Stimulated activated CD4-positive, alpha-beta T cell treated with anti-CD3 and anti-CD28 coated beads, Interleukin-4, amount 100 ng/mL, for 1 hour (primary cell): ENCODE measurements at places on chromosomes 3 and 15.

- no peak for DNase-seq
These were observed 13.1 kb upstream of the SCN5A start for GRCh38 chr3:38662544-38662943.

- DNase-seq = no peak
These were observed 90.2 kb downstream of the LINGO1 start for GRCh38 chr15:77542491-77543001.

GRCh38 chr3:102206511-102207031 lies 228.2 kb upstream of the ZPLD1 start:
- no peak for DNase-seq

GRCh38 chr3:177262396-177262795 lies 65.1 kb upstream of the TBL1XR1 start:
- DNase-seq = no peak

DNA sequence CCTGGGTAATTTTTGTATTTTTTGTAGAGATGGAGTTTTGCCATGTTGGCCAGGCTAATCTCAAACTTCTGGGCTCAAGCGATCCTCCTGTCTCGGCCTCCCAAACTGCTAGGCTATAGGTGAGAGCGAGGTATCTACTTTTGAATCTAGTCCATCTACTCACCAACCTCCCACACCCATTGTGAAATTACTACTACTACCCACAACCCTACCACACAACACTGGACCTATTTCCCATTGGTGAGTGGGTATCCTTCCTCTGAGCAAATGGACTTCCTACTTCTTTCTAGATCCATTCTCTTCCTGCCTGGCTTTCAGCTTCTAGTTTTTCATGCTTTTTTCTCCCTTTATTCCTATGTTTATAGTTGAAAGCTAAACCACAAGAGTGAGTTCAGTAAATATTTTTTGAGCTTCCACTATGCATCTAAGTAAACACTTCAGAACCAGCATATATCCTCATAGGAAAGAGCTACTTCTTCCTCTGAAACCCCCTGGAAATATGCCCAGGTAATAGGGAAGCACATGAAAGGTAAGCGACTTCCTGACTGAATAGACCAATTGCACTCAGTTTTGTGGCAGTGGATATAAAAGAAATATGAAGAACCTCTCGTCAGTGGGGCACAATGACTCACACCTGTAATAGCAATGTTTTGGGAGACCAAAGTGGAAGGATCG lies 39.1 kb downstream of the MYO1E start:
- no peak for DNase-seq

DNA sequence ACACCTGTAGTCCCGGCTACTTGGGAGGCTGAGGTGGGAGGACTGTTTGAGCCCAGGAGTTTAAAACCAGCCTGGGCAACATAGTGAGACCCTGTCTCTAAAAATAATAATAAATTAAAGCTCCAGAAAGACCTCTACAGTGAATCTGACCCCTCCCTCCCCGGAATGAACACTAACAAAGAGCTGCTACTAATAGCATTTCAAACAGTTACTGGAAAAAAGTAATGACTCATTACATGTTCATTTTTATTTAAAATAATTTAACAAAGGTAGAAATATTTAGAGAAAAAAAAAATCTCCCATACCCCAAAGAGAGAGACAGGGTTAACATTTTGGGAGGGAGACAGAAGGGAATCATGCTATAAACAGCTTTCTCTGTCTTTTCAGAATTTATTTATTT lies 2.2 kb upstream of the UBA3 start:
- DNase-seq = no peak

- DNase-seq = no peak
These were observed 37.9 kb upstream of the TNFAIP8L3 start for GRCh38 chr15:51132384-51133139.

- DNase-seq = no peak
These were observed 186.5 kb downstream of the FOXP1 start for GRCh38 chr3:71397046-71397445.

DNA sequence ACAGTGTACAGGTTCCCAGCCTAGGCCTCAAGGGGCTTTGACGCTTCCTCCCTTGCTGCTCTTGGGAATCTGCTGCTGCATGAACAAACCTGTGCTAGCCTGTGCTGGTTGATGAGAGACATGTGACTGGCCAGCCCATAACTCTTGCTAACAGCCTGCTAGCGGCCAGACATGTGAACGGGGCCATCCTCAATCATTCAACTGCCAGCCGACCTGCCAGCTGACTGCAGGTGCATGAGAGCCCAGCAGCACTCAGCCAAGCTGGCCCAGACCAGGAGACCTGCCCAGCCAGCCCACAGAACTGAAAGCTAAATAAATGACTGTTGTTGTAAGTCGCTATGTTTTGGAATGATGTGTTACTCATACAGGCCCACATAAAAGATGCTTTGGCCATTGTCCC lies 82.4 kb upstream of the DLG1 start:
- no peak for DNase-seq

- DNase-seq = no peak
These were observed 1.8 kb downstream of the SPTSSB start for GRCh38 chr3:161369531-161369930.

GRCh38 chr3:185280572-185281365 lies 26.9 kb upstream of the EHHADH start:
- DNase-seq = no peak

DNA sequence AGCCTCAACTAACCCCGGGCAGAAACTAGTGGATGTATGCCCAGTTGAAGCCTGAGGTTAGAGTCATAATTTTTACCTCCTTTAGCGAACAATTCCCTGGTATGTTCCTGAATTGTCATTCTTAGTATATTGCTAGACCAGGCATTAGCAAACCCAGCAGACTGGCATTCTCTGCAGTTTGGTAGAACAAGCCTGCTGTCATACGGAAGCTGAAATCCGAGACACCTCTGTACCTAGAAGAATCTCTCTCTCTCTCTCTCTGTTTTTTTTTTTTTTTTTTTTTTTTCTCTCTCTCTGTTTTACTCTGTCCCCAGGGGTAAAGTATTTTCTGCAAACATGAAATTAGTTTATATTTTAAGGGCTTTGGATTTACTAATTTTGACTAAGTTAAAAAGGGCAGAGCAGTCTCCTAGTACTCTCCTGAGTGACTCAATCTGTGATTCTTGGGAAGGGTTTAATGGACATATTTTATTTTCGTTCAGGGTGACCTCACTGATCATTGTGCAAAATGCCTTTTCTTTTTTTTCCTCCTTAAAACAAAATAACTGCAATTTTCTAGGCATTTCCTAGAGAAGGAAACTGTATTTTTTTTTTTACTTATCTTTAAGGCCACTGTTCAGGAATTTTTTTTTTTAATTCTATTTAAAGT lies 133.6 kb upstream of the ICE2 start:
- no peak for DNase-seq

DNA sequence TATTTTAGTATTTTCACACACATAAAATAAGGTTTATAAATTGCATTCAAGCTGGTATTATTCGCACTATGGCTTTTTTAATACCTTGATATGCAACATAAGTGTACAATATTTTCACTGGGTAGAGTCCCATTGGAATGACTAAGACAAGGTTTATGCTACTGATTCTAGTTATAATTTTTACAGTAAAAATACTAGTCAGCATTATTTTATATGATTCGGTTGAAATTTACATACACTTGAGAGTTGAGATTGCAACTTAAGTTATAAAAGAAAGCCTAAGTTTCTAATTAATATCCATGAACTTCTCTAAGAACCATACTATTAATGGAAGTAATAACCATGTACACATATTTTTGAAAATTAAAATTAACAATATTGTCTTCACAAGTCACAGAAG lies 723.9 kb upstream of the NR2F2 start:
- no peak for DNase-seq

- DNase-seq = no peak
These were observed 152.9 kb downstream of the IGF1R start for GRCh38 chr15:98801234-98801561.

- DNase-seq = no peak
These were observed 31.5 kb upstream of the MECOM start for GRCh38 chr3:169695031-169695430.

DNA sequence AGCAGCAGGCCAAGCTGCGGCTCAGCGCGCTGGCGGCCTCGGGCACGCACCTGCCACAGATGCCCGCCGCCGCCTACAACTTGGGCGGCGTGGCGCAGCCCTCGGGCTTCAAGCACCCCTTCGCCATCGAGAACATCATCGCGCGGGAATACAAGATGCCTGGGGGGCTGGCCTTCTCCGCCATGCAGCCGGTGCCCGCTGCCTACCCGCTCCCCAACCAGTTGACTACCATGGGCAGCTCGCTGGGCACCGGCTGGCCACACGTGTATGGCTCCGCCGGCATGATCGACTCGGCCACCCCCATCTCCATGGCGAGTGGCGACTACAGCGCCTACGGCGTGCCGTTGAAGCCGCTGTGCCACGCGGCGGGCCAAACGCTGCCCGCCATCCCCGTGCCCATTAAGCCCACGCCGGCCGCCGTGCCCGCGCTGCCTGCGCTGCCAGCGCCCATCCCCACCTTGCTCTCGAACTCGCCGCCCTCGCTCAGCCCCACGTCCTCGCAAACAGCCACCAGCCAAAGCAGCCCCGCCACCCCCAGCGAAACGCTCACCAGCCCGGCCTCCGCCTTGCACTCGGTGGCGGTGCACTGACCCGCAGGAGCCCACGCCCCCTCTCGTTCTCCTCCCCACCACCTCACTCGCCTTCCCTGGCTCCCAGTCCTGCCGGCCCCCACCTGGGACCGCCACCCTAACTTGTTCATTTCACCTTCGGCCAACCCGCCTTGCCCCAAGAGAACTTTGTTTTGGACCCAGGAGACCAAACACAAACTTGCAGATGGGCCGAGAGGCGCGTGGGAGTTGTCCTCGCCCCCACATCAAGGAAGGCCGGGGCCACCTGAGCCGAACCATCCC lies 1.5 kb downstream of the FOXB1 start:
- no peak for DNase-seq

- no peak for DNase-seq
These were observed 348.2 kb upstream of the GOLIM4 start for GRCh38 chr3:168443965-168444364.

DNA sequence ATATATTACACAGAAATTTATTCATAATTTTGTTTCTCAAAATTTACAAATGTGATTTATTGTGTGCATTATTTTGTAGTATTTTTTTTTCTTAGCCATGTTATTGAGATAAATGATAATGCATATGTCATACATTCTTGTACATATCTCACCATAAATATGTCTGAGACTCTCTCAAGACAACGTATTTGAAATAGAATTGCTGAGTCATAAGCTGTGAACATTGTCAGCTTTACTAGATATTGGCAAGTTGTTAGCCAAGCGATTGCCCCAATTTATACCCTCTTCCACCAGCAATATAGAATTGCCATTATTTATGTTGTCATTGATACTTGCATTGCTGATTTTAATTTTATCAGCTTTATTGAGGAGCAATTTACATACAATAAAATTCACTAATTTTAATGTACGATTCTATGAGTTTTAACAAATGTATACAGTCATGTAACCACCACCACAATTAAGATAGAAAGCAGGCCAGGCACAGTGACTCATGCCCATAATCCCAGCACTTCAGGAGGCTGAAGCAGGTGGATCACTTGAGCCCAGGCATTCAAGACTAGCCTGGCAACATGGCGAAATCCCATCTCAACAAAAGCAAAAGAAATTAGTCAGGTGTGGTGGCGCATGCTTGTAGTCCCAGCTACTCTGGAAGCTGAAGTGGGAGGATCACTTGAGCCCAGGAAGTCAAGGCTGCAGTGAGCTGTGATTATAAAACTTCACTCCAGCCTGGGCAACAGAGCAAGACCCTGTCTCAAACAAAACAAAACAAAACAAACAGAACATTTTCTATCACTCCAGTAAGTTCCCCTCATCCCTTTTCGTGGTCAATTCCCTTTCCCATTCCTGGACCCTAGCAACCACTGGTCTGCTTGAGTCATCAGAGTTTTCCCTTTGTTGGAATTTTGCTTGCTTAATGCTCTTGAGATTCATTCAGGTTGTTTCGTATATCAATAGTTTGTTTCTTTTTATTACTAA lies 373.1 kb downstream of the MFSD1 start:
- no peak for DNase-seq

DNA sequence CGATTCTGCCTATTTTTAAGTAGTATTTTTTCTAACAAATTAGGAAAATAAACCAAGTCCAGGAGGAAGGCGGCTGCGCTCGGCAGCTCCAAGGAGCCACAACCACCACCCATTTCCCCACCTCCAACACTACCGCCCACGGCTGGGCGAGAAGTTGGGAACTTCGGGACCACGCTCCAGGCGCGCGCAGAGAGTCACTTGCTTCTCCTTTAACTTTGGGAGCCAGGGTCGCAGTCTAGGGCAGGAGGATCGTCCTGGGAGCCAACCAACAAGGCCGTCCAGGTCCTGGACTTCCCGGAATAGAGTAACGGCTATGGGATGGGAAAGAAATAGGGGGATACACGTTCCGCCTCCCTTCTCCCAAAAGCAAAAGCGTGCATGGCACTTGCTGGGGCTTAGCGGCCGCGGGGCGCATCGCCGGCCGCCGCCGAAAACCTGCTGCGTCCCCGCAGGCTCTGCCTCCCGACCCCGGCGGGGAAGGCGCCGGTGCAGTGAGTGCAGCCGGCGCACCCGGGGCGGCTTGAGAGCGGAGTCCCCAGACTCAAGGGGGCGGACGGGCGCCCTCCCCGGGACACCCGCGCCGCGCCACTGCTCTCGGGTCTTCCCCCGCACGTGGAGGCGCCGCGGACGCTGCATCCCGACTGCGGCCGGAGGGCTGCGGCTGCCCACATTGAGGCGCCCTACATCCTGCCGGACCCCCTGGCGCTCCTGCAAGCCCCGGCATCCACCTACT lies 699 bp downstream of the MEGF11 start:
- peak; percentile 32 for DNase-seq

DNA sequence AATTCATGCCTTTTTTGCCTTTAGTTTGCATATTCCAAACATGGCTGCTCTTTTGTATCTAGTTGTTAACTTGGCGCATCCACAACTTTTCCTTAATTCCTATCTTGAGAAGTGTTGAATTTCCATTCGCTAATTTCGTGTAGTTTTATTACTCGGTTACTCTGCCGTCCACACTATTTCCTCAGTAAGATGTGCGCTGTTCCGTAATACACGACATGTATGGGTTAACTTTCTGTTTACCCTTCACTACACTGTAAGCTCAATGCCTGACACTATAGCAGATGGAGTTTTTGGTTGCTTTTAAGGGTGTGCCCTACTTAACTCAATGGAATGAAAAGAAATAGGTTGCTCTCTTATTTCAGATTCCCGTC lies 724 bp downstream of the RPSA start:
- DNase-seq = no peak

DNA sequence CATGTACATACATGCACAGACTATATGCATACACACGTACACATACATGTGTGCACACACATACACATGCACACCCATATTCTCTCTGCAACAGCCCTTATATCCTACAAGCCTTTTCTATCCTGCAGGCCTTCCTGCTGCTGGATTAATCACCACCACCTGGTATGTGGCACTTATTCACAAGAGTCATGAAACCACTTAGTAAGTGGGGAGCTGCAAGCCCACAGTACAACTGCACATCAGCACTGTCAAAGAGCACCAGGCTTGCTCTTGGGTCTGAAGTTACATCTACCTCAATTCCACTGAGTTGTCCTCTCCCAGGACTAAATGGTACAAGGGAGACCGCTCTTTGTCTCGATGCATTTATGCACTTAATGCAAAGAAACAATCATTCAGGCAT lies 233.2 kb downstream of the KLF13 start:
- no peak for DNase-seq
